ENCODE measurements at places on chromosomes 12 and 14.

DNA sequence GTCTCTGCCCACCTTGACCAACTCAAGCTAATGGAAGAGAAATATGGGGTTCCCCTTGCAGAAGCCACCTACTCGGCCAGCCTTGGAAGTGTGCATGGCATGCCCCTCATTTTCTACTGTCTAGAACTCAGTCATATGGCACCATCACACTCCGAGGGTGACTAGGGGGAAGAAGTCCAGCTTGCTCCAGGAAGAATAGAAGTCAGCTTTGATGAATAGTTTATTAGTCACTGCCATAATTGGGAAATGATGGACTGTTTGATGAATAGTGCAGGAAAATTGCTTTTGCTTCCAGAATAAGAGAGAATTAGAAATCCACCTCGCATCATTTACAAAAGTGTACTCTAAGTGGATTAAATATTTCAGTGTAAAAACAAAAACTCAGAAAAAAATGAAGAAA, 1030.6 kb downstream of the VRK1 start:
- no peak for DNase-seq

DNA sequence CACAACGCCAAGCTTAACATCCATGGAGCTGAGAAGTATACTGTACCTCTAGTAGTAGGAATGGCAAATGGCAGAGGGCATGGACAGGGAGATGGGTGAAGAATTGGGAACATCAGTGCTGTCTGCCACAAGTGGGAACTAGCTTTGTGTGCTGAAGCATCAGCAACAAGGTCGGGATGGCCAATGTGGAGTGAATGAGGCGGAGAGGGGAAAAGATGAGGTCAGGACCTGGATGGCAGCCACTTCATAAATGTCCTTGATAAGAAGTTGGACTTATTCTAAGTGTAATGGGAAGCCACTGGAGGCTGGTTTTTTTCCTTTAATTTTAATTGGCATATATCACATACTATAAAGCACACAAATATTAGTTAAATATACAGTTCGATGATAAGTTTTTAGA, 21.9 kb upstream of the CLMN start:
- DNase-seq = no peak

GRCh38 chr12:14605401-14605989, 37.8 kb upstream of the PLBD1 start:
- DNase-seq = no peak

DNA sequence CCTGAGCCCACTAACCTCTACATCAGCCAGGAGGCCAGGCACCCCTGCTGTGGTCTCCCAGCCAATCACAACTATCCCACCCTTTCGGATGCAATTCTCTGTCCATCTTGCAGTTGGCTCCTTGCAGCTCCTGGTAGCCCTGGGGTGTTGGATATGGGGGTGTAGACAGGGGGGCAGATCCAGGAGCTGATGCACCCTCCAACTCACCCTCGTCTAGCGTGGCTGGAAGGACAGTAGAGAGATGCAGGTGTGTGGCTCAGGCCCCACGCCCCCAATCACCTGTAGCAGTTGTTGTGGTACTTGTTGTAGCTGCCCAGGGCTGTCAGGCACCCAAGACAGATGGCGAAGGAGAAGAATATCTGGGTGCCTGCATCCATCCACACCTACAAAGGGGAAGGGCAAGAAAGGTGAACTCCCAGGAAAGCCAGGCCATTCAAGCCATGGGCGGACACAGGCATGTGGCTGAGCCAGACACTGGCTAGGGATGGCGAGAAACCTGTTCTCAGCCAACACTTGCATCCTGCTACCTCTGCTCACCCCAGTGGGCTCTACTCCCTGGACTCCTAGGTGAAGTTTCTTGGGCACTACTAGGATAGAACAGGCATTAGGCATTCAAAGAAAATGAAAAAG, 13.4 kb upstream of the SLC6A12 start:
- DNase-seq = no peak

DNA sequence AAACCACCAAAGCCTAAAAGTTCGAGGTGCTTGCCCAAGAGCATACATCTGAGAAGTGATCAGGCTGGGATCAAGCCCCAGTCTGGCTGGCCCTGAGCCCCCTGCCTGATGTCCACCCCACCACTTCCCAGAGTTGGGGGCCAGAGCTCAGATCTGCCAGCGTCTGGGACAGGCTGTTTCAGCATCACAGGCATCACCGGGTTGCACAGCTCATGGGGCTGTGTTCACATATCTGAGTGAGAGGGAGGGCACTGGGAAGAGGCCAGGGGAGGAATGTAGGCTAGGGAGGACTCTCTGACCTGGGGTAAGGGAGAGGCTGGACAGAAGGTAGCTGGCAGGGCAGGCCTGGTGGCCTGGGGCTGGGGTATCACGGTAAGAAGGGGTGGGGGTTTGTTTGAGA, 6.0 kb downstream of the TGM1 start:
- peak; percentile 9 for DNase-seq

DNA sequence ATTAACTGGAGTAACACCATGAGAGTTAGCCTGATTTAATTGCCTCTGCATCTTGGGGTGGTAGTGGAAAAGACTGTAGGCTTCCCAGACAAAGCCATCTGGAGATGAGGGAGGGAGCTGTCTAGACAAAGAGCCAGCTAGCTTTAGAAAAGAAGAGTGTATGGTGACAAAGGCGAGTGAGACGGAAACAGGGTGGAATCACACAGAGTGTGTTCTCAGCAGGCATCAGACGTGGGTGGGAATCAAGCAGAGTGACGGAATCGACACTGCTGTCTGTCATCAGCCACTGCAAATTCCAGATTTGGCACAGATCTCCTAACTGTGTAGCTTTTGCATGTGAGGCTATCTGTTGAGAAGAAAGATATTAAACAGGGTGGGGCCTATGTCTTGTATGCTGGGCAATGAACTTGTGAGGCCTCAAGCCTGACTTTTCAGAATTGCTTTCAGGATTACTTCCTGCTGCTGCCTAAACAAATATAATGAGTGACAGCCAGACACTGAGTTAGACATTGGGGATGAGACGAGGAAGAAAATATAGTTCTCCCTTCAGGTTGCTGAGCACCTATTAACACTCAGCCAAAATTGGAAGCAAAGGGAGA, 236.5 kb upstream of the GRIP1 start:
- no peak for DNase-seq

DNA sequence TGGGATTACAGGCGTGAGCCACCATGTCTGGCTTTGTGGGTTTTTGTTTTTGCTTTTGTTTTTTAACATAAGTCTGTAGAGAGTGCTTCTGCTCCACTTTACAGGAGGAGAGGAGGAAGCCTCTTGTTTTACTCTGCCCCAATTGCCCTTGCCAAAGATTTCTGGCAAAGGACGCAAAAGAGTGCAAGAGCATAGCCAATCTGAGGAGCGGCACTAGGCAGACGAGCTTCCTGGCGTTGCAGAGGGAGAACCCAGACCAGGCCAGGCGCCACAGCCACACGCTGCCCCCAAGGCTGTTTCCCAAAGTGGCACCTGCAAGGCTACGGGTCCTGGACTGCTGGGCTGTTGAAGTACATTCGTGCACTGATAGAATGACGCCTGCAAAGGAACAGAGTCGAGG, 96.2 kb downstream of the BBS10 start:
- no peak for DNase-seq
